CD4-positive, alpha-beta T cell treated with Interleukin-1 beta for 1 hour (primary cell): ENCODE measurements at places on chromosomes 4 and X.

- no peak for DNase-seq
Observed at GRCh38 chr4:40621229-40621591, 8.5 kb downstream of the RBM47 start.

DNA sequence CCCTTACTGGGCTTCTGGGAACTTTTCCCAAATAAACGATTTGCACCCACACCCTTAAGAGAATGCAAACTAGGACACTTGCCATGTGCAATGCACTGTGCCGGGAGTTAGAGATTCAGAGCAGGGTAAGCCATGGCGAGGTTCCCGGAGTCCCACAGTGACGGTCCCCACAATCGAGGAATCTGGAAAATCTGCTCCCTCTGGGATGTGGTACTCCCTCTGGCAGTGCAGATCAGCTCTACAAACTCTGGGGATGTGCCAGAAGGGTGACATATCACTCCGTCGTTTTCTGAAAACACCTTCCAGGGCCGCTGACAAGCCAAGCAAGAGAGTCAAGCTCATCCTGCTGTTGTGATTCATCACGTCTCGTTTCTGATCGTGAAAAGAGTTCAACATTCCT, 537.5 kb downstream of the BCOR start:
- DNase-seq = no peak

- peak; percentile 47 for DNase-seq
Observed at GRCh38 chrX:154750301-154751202, at the start of gene GAB3. TSS of gene GAB3 (minus strand) at chrX:154751077. CDS start at chrX:154751025, 52 bp downstream.

GRCh38 chr4:108635070-108635655, 14.8 kb downstream of the RPL34 start:
- DNase-seq = no peak

DNA sequence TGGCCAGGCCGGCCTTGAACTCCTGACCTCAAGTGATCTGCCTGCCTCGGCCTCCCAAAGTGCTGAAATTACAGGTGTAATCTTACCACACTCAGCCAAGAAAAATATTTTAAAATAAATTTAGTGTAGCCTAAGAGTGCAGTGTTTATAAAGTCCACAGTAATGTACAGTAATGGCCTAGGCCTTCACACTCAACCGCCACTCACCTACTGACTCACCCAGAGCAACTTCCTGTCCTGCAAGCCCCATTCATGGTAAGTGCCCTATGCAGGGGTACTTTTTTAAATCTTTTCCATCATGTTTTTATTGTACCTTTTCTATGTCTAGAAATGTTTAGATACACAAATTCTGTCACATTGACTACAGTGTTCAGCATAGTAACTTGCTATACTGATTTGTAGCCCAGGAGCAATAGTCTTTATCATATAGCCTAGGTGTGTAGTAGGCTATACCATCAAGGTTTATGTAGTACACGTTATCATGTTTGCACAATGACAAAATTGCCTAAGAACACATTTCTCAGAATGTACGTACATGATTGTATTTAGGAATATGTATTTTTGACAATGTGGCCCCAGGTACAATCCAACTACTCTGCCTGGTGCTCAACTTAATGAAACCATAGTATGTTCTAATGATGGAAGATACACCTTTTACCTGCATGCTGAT, 455.2 kb downstream of the PCDH7 start:
- DNase-seq = no peak

DNA sequence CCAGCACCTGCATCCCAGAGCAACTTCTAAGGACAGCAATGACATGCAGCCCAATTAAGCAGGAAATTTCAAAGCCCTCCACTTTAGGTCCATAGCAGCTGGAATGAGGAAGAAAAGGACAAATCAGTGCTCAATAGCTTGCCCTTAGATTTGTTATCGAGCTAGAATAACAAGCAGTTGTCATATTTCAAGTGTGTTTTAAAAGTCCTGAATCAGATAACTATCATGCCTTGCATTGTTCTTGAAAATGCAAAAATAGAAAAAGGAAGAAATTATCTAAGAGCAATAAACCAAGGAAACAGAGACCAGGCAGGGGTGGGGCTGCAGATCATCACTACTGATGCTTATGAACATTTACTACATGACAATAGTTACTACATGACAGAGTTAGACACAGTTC, 43.9 kb upstream of the KLF3 start:
- DNase-seq = no peak

DNA sequence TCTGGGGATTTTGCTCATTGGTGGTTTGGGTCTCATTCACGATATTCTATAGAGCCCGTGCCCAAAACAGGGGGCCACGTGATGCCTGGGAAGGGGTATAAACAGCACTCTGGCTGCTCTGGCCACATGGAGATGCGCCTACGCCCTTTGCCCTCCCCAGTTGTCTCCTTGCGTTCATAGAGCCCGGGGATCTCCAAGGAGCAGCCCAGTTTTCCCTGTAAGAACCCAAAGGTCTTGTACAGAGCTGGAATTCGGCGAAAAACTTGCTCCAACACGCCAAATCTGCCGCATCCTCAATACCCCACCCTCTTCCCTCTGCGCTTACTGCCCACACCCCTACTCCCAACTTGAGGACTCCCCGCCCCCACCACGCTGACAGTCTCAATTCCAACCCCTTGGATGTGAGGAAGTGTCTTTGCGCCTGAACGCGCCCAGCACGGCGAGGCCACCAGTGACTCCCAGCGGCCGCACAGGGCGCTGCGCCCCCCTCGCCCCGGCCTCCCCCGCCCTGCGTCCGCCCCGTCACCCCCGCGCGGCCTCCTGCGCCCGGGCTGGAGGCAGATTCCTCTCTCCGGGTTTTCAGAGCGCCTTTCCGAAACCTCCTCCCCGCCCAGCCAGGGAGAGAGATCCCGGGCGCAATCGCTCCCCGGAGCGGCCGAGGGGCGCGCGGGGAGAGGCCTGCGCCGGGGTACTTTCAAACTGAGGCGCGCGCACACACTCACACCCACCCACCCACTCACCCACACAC, at the start of gene NHS:
NHS (plus strand) TSS at position 582 of the 748 bp plus-strand sequence. CDS start 558 bp downstream, outside the sequence.
- DNase-seq = no peak

DNA sequence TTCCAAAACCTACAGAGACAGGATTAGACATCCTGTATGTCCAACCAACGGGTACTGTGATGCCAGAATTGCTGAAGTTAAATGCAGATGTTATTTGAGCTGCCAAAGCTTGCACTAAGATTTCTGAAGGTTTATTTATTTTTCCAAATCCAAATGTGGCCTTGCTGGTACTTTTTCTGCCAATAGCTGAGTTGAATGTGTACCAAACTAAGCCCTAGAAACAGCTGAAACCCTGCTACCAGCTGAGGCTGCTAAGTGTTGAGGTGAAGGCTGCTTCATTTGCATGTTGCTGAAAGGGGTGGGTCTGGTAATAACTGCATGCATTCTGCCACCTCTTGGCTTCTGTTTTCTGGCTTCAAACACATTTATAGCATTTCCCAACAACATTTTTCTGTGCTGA, 366.5 kb downstream of the FAT4 start:
- DNase-seq = no peak

GRCh38 chr4:40409835-40410234, 74.7 kb downstream of the CHRNA9 start:
- no peak for DNase-seq

GRCh38 chrX:49992853-49993252, 70.5 kb downstream of the CLCN5 start:
- no peak for DNase-seq

- DNase-seq = no peak
Observed at GRCh38 chr4:182192511-182193181, 50.6 kb upstream of the TENM3 start.

GRCh38 chrX:129037389-129037788, 485.9 kb downstream of the SMARCA1 start:
- DNase-seq = no peak

GRCh38 chrX:9789555-9789954, 3.3 kb downstream of the SHROOM2 start:
- no peak for DNase-seq

GRCh38 chr4:145153181-145153903, 27.0 kb downstream of the OTUD4 start:
- no peak for DNase-seq

- DNase-seq = no peak
Observed at GRCh38 chr4:122479935-122480416, 23.5 kb upstream of the IL2 start.

DNA sequence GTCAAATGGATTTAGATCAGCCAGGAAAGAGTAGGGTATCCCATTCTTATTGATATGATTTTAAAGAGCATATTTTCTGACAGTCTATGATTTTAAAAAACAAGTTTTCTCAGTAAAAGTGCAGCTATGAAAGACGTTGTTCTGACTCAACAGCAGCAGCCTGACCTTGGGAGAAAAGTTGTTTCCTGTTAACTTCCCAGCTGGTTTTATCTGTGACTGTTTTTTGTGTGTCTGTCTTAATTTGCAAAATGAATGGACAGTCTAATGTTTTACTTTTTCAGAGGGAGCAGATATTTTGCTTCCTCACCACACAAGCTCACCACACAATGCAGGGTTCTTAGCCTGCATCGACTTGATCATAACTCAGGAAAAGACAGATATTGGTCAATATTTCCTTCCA, 764 bp upstream of the MTHFD2L start:
- no peak for DNase-seq

DNA sequence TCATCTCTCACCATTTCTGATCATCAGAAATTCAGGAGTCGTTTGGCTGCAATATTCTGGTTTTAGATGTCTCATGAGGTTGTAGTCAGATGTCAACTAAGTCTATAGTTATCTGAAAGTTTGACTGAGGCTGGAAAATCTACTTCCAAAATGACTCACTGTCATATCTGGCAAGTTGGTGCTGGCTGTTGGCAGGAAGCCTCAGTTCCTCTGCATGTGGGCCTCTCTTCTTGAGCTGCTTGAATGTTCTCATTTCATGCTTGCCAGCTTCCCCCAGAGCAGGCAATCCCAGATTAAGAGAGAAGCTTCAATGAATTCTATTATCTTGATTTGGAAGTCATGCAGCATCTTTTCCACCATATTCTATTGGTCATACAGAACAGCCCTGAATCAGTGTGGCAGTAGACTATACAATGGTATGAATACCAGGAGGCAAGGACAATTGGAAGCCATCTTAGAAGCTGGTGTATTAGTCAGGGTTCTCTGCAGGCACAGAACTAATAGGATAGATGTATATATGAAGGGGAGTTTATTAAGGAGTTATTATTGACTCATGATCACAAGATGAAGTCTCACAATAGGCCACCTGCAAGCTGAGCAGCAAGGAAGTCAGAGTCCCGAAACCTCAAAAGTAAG, 46.8 kb upstream of the ELF2 start:
- DNase-seq = no peak

- DNase-seq = no peak
Observed at GRCh38 chr4:182748949-182749348, 168.2 kb downstream of the DCTD start.

DNA sequence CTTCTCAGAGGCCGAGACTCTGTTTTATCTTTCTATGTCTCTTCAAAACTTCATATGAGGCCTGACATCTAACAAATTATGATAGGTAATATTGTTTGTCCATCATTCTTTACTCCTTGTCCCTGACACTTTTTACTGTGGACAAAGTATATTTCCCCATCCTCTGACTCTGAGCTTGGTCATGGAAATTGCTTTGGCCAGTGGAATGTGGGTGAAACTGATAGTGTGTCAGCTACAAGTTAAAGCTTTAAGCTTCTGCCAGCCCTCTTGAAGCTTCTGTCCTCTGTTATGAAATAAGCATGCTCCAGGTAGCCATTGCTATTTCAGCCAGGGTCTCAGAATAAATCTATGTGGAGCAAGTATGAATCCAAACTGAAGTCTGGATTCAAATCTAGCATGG, 604.6 kb downstream of the BCOR start:
- DNase-seq = no peak

- no peak for DNase-seq
Observed at GRCh38 chr4:142563682-142564291, 282.3 kb downstream of the INPP4B start.

DNA sequence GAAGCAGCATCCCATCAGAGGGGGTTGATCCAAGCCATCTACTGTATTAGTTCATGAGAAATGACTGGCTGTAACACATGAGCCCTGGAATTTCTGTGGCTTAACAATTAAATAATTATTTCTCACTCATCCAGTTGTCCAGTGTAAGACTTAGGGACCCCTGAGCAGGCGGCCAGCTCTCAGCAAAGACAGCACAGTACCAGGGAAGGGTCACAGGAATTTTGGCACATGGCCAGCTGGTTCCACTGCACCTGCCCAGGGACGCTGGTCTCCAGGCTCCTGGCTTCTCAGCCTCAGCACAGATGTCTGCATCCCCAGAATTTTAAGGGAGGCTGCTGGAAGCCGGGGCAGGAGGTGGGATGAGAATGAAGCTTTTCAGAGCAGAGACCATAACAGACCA, 93.7 kb upstream of the DHRSX start:
- no peak for DNase-seq

DNA sequence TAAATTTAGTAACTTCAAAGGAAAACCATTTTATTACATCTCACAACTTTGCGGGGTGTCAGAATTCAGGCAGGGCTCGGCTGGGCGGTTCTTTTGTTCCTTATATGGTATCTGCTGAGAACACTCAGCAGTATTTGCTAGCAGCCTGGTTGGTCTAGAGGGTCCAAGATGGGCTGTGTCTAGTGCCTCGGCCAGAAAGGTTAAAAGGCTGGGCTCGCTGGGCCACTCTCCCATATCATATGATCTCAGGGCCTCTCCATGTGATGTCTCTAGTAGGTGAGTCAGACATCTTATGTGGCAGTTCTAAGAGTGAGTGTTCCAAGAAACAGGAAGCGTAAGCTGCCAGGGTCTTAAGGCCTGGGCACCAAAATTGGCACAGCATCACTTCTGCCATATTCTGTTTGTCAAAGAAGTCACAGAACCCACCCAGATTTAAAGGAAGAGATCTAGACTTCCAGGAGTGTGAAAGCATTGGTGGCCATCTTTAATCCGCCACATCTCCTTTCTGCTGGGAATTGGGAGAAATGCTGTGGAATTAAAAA, 100.9 kb upstream of the ATP6AP2 start:
- no peak for DNase-seq

DNA sequence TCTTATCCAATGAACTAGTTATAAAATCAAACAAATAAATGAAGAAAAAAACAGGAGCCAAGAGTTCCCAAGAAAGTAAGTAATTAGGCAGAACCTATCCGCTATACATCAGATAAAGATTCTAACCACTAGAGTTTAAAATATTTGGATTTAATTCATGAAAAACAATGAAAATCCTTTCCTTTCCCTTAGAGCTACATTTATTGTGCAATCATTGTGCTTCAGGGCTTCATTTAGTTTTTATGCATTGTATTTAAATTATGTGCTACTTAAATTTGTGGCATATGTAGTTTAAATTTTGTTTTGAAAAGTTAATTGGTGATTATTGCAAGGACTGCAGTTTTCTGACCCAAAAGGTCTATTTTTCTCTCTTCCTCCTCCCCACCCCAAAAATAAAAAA, 17.9 kb downstream of the GNRHR start:
- no peak for DNase-seq

DNA sequence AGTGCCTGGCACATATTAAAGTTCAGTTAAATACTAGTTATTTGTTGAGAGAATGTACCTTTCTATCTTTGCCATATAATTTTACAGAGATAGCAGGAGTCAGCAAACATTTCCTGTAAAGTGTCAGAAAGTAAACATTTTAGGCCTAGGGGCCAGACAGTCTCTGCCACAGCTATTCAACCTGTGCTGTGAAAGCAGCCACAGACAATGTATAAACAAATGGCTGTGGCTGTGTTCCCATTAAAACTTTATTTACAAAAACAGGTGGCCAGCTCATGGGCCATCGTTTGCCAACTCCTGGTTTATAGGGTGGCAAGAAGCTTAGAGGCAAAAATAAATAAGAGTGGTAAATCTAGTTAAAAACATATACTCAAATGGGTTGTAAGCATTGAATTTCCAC, 34.0 kb upstream of the BRS3 start:
- no peak for DNase-seq
